ENCODE measurements at places on chromosomes 5 and 9.

- DNase-seq = no peak
These were observed 3.2 kb downstream of the ST6GALNAC4 start for GRCh38 chr9:127913682-127914081.

DNA sequence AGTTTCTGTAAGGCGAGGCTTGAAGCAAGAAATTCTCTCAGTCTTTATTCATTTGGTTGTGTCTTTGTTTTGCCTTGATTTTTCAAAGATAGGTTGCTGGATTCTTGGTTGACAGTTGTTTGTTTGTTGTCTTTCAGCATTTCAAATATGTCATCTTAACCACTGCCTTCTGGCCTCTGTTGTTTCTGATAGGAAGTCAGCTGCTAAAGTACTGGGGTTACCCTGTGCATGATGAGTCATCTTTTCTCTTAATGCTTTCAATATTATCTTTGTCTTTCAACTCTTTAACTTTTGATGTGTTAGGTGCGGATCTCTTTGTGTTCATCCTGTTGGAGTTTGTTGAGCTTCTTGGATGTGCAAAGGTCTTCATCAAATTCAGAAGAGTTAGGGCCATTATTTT is 1571.3 kb downstream of the MAT2B start:
- peak; percentile 31 for DNase-seq

DNA sequence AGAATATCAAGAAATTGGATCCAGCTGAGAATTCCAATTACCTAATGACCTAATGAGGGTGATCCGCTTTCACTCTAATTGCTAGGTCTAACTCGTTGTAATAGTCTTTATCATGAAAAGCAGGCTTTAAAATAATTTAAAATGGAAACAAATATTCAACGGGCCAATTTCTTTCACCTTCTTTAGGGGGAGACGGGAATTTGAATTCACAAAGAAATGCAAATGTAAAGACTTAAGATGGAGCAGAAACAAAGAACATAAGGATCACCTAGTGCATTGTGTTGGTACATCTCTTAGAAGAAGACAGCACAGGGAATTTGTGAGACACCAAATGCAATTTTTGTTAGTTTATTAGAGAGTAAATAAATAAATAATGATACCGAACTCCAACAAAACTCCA is 1.5 kb upstream of the KCNN2 start:
- DNase-seq = no peak

GRCh38 chr9:13146840-13147239 is 132.7 kb downstream of the MPDZ start:
- DNase-seq = no peak

- DNase-seq = no peak
These were observed 383.6 kb downstream of the CCDC171 start for GRCh38 chr9:15936306-15936921.

- no peak for DNase-seq
These were observed 9.6 kb downstream of the LHX6 start for GRCh38 chr9:122218935-122219855.

- DNase-seq = no peak
These were observed 536.9 kb upstream of the ZNF608 start for GRCh38 chr5:125283372-125283771.

- peak; percentile 99 for DNase-seq
These were observed 1.0 kb upstream of the MCC start for GRCh38 chr5:113489299-113489698.

DNA sequence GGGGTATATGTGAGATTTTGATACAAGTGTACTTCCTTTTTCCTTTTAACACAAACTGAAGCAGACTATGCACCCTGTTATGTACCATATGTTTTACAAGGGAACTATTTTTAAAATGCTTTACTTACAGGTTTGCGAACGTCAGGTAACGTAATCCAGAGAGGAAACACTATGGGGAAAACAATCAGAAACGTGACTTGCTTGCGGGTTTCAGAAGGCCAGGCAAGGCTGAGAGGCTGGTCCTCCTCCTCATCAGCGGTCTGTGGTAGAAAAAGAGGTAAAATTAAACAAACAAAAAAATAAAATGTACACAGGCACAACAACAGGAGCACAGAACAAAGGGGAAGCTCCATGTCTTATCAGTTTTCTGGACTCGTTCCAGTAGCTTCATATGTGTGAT is 141.2 kb downstream of the ACER2 start:
- DNase-seq = no peak

- DNase-seq = no peak
These were observed 301.3 kb downstream of the CWC27 start for GRCh38 chr5:65070026-65070425.

DNA sequence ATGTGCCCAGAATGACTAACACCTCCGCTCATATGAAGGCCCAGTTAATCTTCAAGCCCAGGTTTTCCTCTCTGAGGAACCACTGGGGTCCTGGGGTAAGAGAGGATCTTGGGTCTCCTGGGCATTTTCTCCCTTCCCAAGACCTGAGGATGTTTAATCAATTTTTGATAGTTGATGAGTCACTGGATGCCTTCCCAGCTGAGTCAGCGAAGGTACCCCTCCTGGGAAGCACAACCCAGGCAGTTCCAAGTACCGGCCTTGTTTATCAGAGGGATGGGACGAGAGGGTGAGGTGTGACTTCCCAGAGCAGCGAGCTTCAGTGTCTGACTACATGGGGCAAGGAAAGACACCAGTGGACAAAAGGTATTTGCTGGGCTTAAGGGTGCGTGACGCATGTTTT is 119.6 kb upstream of the IL12B start:
- no peak for DNase-seq

GRCh38 chr5:68476854-68477253 is 261.3 kb downstream of the PIK3R1 start:
- peak; percentile 3 for DNase-seq

- no peak for DNase-seq
These were observed 490.2 kb downstream of the EBF1 start for GRCh38 chr5:158609333-158610050.

- no peak for DNase-seq
These were observed 48.7 kb downstream of the CAMSAP1 start for GRCh38 chr9:135858491-135859185.

- no peak for DNase-seq
These were observed 31.5 kb upstream of the INSYN2B start for GRCh38 chr5:170011751-170012150.

GRCh38 chr5:65801352-65801783 is 79.4 kb downstream of the NLN start:
- no peak for DNase-seq

DNA sequence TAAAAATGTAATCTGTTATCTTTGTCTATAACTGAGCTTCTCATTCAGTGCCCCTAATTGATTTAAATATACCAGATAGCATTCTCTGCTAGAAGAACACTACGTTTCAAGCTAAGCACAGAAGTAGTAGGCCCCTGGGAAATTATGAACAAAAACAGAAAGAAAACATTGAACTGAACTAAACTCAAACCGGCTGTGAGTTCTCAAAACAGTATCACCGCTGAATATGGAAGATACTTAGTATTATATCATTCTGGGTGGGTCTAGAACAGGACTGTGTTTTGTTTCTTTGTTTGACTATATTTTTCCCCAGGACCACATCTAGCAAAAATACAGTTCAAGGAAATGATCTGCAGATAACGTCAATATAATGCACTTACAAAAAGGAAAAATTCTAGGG is 95.1 kb upstream of the HMHB1 start:
- no peak for DNase-seq

GRCh38 chr5:60463179-60463868 is 236.6 kb downstream of the DEPDC1B start:
- no peak for DNase-seq

DNA sequence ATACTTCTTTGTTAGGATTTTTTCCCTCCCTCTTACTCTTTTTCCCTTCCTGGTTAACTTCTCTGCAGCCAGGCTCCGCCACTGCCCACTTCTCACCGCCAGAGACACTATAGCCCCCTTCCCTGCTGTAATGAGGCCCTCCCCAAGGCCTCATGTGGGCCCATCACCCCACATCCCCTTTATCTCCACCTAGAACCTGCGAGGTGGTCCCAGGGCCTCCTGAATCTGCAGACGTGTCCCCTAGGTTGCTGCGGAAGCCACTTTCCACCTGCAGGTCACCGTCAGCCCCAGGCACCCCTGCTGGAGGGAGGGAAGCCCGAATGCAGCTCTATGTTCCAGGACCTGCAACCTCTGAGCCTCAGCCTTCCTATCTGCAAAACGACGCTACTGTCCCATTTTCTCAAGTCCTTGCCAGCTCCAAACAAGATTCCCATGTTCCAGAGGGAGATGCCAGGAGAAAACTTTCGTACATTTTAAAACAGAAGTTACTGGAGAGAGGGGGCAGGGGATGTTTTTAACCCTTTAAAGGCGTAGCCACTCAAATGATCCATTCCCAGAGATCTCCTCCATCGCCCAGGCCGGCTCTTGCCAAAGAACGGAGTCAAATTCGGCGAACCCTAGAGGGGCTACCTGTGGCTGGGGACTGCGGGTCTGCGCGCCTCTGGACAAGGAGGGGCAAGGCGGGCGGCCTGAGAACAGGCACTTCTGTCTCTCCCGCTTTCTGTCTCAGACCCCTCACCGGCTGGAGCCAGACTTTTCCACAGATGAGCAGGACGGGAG is 929 bp downstream of the SH3PXD2B start:
- DNase-seq = no peak

DNA sequence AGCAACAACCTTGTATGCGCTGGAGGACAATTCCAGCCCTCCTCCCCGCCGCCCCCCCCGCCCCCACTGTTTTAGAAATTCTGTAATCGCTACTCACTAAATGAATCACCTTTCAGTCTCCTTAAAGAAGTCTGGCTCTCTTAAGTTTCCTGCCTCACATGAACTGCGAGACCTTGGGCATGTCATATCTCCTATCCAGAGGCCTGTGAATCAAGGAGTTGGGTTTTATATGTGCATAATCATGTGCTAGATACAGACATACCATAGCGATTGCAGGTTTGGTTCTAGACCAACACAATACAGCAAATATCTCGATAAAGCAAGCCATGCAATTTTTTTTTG is 337 bp upstream of the DMAC1 start:
- DNase-seq = no peak

DNA sequence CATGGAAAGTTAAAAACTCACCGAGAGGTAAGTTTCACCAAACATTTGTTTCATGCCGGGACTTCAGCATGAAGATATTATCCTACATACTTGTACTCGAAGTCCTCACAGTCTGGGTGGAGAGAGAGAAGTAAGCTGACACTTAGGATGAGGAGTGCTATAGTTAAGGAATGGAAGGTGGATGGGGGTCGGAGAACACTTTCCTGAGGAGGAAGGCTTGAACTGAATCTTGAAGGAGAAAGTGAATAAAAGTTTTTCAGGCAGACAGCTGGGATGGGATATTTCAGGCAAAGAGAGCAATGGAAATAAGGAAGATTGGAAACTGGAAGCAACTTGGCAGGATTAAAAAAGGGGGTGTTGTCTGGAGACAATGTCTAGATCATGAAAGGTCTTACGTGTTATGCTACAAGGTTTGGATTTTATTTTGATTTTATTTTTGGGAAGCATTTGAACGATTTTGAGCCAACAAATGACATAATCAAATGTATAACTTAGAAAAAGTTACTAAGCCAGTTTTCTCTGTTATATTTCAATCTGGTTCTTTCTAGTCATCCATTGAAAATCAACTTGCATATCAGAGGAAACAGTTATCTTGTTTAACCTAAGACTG is 167.1 kb downstream of the PAM start:
- no peak for DNase-seq

- no peak for DNase-seq
These were observed 148.2 kb upstream of the CHD1 start for GRCh38 chr5:99076723-99077640.

GRCh38 chr5:78773655-78774054 is 125.1 kb upstream of the LHFPL2 start:
- DNase-seq = no peak

DNA sequence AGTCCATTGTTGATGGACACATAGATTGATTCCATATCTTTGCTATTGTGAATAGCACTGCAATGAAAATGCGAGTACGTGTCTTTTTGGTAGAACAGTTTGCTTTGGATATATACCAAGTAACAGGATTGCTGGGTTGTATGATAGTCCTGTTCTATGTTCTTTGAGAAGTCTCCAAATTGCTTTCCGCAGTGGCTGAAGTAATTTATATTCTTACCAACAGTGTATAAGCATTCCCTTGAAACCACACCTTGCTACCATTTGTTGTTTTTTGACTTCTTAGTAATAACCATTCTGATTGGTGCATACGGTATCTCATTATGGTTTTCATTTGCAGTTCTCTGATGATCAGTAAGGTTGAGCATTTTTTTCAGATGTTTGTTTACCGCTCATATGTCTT is 792.9 kb downstream of the PTPRD start:
- no peak for DNase-seq

GRCh38 chr5:3303777-3304176 is 291.9 kb upstream of the IRX1 start:
- DNase-seq = no peak

DNA sequence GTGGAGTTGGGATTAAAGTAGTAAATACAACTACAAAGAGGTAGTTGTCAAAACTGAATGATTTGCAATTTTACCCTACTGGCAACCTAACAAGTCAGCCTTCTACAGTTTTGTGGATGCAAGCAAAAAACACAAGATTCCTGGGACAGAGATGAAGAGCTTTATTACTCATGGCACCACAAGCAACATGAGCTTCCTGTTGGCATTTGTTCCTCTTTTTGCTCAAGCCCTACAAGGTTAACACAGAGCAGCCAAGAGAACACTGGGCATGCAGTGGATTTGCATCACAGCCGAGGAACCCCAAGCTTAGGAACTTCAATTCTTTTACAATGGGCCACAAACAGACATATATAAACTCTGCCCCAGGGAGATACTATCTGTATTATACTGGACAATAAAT is 28.8 kb upstream of the DMAC1 start:
- DNase-seq = no peak

GRCh38 chr5:15069407-15069905 is 197.9 kb upstream of the ANKH start:
- DNase-seq = no peak

DNA sequence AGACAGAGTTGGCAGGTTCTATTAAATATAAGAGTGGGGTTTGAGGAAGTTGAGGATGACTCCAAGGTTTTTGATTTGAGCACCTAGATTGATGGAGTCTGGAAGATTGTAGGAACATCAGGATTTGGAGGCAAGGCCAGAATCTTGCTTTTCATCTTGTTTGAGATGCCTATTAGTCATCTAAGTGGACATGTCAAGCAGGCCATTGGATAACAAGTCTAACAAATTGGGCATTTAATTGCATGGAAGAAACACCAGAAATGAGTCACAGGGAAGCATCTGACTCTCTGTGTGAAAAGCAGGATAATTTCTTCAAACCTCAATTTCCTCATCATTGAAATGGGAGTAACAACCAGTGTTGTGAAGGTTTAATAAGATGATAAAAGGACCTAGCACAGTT is 53.3 kb upstream of the ARL15 start:
- no peak for DNase-seq

DNA sequence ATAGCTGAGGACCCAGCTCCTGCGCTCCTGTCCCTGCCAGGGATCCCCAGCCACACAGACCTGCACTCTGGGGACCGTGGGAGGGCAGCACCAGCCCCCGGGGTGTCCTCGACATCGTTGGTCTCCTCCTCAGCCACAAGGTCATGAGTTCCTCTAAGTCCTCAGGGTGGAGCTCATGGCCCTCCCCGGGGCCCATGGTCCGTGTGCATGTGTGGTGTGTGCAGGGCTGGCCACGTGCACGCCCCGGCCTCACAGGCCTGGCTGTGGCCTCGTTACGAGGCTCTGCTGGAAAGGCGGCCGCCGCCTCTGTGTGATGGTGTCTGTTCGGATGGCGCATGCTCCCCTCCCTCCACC is 16.1 kb upstream of the AJM1 start:
- no peak for DNase-seq

All from SW480 (cell line).